ENCODE measurements at places on chromosomes 7 and 10.

- DNase-seq: no peak
Measured at GRCh38 chr10:90598513-90598912, 259.3 kb downstream of the HTR7 start.

DNA sequence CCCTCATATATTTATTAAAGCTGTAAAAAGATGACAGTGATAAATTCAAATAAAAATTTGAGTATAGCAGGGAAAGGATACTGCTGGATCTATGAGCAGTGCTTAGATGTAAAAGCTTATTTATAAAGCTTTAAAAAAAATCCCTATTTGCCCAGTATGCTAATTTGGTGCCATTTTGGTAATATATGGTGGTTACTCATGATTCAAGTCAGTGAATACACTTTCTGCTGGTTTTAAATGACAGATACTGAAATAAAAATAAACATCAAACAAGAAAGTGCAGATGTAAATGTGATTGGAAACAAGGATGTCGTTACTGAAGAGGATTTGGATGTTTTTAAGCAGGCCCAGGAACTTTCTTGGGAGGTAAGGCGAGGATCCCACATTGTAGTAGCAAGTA, 134.4 kb upstream of the SAMD8 start:
- DNase-seq: no peak

- no peak for DNase-seq
Measured at GRCh38 chr10:14171336-14171735, 159.4 kb downstream of the FRMD4A start.

DNA sequence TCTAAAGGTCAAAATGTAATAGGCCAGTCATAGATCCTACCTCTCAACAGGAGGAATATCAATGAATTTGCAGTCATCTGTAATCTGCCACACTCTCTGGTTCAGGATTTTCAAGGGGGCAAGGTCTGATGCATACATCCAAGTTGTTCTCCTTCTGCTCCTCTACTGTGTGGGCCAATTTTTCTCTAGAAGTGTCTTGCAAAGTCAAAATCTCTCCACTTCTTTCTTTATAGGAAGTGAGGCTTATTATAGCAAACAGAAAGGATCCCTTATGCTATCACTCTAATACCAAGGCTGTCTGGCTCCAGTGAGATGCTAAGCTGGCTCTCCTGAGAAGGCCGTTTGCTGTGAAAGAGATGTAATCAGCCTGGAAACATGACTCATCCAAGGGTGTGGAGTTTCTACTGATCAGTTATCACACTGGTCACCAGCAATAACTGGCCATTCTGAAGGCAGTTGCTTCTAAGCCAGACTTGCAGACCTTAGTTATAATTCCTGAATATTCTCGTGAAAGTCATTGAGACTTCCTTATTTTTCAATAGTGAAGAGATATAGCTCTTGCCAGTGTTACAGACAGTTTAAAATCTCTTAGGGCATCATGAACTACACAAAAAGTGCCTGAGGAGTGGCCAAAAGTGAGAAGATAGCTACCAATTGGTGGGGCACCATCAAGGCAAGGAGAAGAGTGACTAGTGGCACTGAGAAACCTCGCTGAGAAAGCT, 43.2 kb upstream of the LRGUK start:
- no peak for DNase-seq

GRCh38 chr7:17495655-17496394, 197.4 kb downstream of the AHR start:
- no peak for DNase-seq

DNA sequence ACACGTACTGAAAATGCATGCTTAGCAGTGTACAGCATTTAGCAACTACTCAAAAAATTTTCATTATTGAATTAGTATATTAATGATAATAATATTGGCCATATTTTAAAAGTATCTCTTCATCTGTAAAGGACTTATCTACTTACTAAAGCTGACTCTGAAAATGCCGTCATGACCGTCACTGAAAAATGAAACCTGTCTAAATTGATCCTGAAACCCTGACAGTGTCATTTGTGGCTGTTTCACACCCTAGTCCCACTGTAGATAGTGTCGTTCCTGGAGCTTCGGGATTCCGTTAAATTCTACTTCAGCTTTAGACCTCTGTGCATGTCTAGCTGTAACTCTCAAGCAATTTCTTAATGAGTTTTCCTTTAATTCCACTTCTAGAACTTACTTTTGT, 35.8 kb upstream of the EZH2 start:
- no peak for DNase-seq

- no peak for DNase-seq
Measured at GRCh38 chr10:49168831-49169500, 19.2 kb downstream of the TMEM273 start.

- no peak for DNase-seq
Measured at GRCh38 chr7:3899559-3899991, 598.5 kb downstream of the SDK1 start.

DNA sequence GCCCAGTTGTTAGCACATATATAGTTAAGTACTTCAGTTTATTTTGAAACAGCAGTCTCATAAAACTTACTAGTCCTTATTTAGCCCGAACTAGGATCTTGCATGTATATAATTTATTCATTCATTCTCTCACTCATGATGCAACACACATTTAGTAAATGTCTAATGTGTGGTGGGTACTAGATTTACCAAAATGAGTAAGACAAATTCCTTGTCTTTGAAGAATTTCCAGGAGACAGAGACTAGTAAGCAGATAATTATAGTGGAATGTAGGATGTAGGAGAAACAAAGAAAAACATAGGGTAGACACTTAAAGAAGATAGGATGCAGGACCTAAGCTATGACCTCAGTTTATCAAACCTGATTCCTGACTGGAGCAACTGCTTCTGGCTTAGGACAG, 120.2 kb upstream of the AMPH start:
- DNase-seq: no peak

- no peak for DNase-seq
Measured at GRCh38 chr7:51613911-51614357, 297.3 kb upstream of the COBL start.

DNA sequence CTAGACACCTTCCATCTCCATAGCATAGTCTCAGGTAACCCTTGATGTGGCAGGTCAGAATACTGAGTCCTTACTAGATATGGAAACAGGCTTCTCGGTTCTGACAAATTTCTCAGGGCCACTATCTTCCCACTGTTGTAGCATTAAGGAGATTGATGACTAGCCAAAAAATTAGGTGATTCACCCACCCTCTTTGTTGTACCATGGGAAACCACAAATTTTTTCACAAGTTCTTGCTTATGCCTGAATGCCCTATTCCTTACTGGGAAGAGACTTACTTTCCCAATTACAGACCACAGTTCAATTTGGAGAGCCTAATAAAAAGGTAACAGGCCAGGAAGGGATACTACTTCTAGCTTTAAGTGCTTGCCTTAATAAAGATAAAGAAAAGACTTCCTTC, 948.8 kb downstream of the GRM8 start:
- DNase-seq: no peak
